ENCODE measurements at places on chromosomes 5 and 9.

DNA sequence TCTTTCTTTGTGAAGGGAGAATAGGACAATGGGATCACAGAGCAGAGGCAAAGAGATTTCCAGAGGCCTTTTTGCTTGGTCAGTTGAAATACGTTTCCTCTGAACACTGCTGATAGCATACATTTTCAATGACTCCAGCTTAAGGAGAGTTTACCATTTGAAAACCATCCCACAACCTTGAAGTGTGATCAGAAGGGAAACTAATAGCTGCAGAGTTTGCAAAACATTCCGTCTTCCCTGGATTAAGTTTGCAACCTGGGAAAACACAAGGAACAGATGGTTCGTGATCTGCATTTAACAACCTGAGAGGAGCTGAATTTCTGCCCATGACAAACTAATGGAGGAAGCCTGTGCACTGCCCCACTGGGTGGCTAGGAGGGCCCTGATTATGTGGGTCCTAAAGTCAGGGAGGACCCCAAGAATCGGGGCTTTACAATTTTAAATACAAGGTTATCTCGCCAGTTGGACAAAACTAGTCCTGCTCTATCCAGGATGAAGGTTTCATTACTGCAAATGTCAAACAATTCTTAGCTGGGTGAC lies 35.6 kb downstream of the MTX3 start:
- no peak for DNase-seq

GRCh38 chr9:79127661-79128060 lies 444.1 kb upstream of the TLE4 start:
- no peak for DNase-seq

GRCh38 chr9:4266602-4267001 lies 33.3 kb downstream of the GLIS3 start:
- no peak for DNase-seq

DNA sequence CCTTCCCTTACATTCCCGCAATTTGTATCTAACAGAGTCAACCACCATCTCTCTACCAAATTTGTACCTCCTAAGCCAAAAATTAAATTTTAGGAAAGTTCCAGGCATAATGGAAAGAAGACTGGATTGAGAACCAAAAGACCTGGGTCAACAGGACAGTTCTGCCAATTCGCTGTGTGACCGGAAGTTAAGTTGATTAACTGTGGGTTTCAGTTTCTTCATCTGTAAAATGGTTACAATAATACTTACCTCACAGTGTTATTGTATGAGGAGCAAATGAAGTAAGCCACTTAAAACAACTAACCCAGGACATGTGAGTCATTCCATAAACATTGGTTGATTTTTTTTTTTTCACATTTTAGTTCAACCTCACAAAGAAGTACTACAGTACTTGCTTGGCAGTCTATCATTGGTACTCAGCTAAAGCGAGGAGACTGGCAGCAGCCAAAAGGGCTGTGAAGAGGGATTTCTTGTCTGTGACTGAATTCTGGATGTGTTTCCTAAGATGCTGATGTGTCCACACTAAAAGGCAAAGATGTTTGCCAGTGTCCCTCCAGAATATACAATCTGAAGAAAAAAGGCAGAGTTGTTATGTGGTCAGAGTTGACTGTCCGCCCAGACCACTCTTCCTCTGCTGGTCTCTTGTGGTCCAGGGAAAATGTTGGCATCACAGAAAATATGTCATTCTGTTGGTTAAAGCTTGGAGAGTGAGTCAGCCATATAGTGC lies 198.6 kb downstream of the TLE1 start:
- no peak for DNase-seq

Data from activated CD4-positive, alpha-beta T cell treated with anti-CD3 and anti-CD28 coated beads, Interleukin-2, Interleukin-4, amounts not matched to agents 100 ng/mL and 50 ng/mL, durations not matched to agents 16 hours and 8 hours (primary cell).